Smooth muscle cell of the brain vasculature (primary cell): ENCODE measurements at places on chromosomes 3 and 15.

DNA sequence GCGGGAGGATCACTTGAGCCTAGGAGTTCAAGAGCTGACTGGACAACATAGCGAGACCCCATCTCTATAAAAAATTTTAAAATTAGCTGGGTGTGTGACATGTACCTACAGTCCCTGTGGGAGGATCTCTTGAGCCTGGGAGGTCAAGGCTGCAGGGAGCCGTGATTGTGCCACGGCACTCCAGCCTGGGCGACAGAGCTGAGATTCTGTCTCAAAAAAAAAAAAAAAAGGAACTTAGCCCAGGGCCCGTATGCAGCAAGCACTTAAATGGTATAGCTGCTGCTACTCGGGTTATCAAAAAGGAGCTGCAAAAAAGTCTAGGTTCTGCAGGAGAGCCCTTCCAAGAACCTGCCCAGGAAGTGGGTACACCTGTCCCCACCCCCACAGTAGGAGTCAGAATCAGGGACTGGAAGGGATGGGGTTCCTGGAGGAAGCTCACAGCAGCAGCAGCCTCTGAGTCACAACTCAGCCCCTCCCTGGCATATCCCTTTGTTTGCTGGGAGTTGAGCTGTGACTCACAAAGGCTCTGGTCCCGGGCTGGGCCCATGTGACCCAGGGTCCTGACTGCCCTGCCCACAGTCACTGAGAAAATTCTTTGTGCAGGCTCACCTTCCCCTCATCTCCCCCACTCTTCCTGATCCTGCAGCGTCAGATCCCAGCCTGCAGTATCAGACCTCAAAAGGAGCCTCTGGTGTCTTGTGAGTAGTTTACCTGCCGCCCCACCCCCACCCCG, at the start of gene SPATA12:
SPATA12 (plus strand) TSS at position 576 of the 733 bp plus-strand sequence. CDS start 13,031 bp downstream, outside the sequence.
- DNase-seq: peak; percentile 33

GRCh38 chr15:74608786-74609185, 6.8 kb upstream of the CLK3 start:
- no peak for DNase-seq

GRCh38 chr3:72185549-72186399, 400.8 kb upstream of the PROK2 start:
- DNase-seq: no peak

GRCh38 chr3:113838631-113839209, at the start of gene GRAMD1C:
Gene GRAMD1C (plus strand): TSS chr3:113838788. CDS start chr3:113838910, 122 bp downstream.
- peak; percentile 76 for DNase-seq

- DNase-seq: no peak
Observed at GRCh38 chr3:93923006-93923405, 50.7 kb downstream of the PROS1 start.
